Breast epithelium (tissue), 4 donors: ENCODE measurements at places on chromosomes 2 and 18. TPM values are rescaled to one million over a fixed set of nuclear protein-coding genes. Genes with fewer than 3 reads are reported as not detected.

FAM117B gene
- 13.1 TPM for total RNA-seq

CFAP53 gene
- total RNA-seq: 3.4 TPM

ERBB4 gene
- 18.4 TPM for total RNA-seq

ACADL gene
- 2.5 TPM for total RNA-seq

GRCh38 chr18:36543030-36543429, 245.5 kb downstream of the FHOD3 start:
- DNase-seq: no peak
- no peaks in the 10 kb centered on the region for H3K27me3 ChIP-seq
- no peaks in the 10 kb centered on the region for H3K4me1 ChIP-seq
- H3K27ac ChIP-seq: peak overlapping the region; percentile 83
- H3K4me3 ChIP-seq: no peak overlapping the region

DNA sequence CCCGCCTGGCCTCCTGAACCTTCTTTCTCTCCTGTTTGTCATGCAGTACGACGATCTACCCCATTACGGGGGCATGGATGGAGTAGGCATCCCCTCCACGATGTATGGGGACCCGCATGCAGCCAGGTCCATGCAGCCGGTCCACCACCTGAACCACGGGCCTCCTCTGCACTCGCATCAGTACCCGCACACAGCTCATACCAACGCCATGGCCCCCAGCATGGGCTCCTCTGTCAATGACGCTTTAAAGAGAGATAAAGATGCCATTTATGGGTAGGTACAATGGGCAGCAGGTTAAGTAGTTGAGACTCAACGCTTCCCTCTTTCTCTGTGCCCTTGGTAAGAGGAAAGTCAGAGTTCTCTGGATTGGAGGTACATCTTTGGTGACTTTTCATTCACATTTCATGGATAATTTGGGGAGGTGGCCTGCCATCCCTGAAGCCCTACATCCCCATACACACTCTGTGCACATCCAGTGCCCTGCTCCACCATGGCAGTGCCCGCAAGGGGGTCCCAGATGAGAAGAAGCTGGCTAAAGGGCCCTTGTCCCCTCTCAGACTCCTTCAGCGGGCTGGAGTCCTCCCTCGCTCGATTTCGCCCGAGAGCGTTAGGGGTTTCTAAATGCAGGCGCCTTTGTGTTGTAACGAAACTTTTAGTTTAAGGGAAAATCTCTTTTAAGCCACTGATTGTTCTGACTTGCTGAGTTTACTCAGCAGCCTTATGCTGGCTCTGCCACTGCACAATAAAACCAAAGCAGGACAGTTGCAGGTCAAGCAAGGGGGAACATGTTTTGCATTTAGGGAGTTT, 3.0 kb downstream of the MEIS1 start:
- no peaks in the 10 kb centered on the region for H3K4me1 ChIP-seq
- no peak for DNase-seq
- H3K27ac ChIP-seq: peak overlapping the region; percentile 77
- no peaks in the 10 kb centered on the region for H3K27me3 ChIP-seq
- H3K36me3 ChIP-seq: no peaks in the 10 kb centered on the region

- H3K27me3 ChIP-seq: no peaks in the 10 kb centered on the region
- no peaks in the 10 kb centered on the region for H3K4me1 ChIP-seq
- no peaks in the 10 kb centered on the region for H3K36me3 ChIP-seq
- no peak overlapping the region for H3K4me3 ChIP-seq
- H3K27ac ChIP-seq: no peak overlapping the region
- DNase-seq: peak; percentile 25
Observed at GRCh38 chr2:163778045-163778781, 42.4 kb upstream of the FIGN start.

DNA sequence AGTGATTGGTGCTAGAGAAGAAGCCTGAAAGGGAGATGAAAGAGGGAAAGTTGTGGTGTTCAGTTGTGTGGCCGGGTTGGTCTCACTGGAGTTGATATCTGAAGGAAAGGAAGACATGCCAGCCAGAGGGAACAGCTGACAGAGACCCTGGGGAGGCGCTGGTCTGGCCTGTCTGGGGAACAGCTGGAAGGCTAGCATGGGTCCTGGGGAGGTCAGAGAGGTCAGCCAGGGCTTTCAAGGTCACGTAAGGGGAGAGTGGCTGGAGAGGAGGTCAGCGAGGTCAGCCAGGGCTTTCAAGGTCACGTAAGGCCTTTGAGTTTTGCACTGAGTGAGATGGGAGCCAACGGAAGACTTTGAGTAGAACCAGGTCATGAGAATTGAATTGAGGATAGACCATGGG, 11.0 kb downstream of the DYSF start:
- H3K27ac ChIP-seq: no peak overlapping the region
- H3K36me3 ChIP-seq: no peaks in the 10 kb centered on the region
- H3K4me1 ChIP-seq: no peaks in the 10 kb centered on the region
- H3K27me3 ChIP-seq: no peaks in the 10 kb centered on the region
- H3K4me3 ChIP-seq: no peak overlapping the region
- no peak for DNase-seq

- no peaks in the 10 kb centered on the region for H3K27me3 ChIP-seq
- H3K4me1 ChIP-seq: no peaks in the 10 kb centered on the region
- no peaks in the 10 kb centered on the region for H3K36me3 ChIP-seq
Observed at GRCh38 chr2:44246436-44246835, 28.8 kb upstream of the SLC3A1 start.

DNA sequence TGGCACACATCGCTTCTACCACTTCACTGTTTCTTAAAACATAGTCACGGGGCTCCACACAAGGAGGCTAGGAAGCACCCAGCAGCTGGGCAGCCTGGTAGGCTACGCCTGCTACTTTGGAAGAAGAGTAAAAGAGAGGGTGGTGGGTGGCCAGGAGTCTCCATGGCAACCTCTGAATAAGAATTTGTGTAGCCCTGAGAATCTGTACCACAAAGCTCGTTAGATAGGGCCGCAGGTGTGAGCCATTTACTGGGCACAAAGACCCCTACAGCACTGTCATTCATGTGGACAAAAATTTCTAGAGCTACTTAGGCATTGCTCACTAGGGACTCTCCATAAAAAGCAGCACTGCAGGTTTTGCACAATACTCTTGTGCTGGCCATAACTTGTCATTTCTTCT, 166.4 kb upstream of the MSH6 start:
- H3K4me3 ChIP-seq: no peak overlapping the region
- no peaks in the 10 kb centered on the region for H3K4me1 ChIP-seq

- H3K36me3 ChIP-seq: no peaks in the 10 kb centered on the region
- H3K4me3 ChIP-seq: no peak overlapping the region
- H3K4me1 ChIP-seq: no peaks in the 10 kb centered on the region
- no peak for DNase-seq
- no peaks in the 10 kb centered on the region for H3K27me3 ChIP-seq
Observed at GRCh38 chr2:216388046-216388884, 16.0 kb upstream of the MARCHF4 start.

DNA sequence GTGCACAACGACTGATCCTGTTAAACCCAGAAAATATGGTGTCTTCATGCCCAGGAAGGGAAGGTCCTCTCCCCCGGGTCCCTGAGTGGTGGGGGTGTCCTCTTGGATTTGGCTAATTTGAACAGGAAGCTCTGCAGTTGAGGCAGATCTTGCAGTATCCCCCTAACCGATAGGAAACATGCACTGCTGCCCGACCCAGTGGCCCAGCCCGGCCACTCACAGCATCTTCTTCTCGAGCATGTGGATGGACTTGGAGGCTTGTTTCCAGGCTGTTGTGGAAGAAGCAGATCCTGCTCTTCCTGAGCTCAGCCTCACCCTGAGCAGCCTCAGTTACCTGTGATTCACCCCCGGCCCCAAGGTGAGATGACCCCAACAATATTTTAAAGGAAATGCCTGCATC, 46.4 kb upstream of the ASB1 start:
- H3K27ac ChIP-seq: no peak overlapping the region
- DNase-seq: no peak
- H3K27me3 ChIP-seq: no peaks in the 10 kb centered on the region
- H3K36me3 ChIP-seq: no peaks in the 10 kb centered on the region

- no peaks in the 10 kb centered on the region for H3K27me3 ChIP-seq
- DNase-seq: no peak
- no peak overlapping the region for H3K27ac ChIP-seq
Observed at GRCh38 chr2:79935771-79936657, 368.5 kb downstream of the LRRTM1 start.

DNA sequence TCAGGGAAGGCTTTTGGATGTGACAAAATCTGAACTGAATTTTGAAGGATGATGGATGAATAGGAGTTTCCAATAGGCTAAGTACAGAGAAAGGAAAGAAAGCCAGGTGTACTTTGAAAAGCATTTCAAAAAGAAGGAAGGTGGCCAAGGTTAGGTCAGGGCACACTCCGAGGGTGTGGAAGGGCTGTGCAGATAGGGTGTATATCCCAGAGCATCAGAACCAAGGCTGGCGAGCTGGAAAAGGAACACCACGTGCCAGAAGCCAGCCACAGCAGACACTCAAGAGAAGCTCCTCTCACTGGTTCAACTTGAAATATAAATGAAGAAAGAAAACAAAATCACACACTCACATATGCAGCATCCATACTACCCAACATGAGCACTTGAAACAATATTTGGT, 51.0 kb downstream of the RPL31 start:
- H3K27ac ChIP-seq: peak overlapping the region; percentile 70
- no peak overlapping the region for H3K4me3 ChIP-seq
- no peaks in the 10 kb centered on the region for H3K27me3 ChIP-seq
- H3K36me3 ChIP-seq: no peaks in the 10 kb centered on the region
- no peak for DNase-seq
